ENCODE measurements at places on chromosomes 7 and 10. TPM values are rescaled to one million over a fixed set of nuclear protein-coding genes. Genes with fewer than 3 reads are reported as not detected.

Gene PRPS1L1
- not detected for polyA plus RNA-seq

Gene DRGX
- not detected for polyA plus RNA-seq

Gene ALOX5
- polyA plus RNA-seq = 193 TPM

Gene TMEM196
- not detected for polyA plus RNA-seq

Gene FXYD4
- polyA plus RNA-seq = not detected
